Lower leg skin (tissue), 4 donors: ENCODE measurements at places on chromosomes 6 and 20.

- DNase-seq, result no peak
Measured at GRCh38 chr20:22586645-22587310, 2.4 kb upstream of the FOXA2 start.

DNA sequence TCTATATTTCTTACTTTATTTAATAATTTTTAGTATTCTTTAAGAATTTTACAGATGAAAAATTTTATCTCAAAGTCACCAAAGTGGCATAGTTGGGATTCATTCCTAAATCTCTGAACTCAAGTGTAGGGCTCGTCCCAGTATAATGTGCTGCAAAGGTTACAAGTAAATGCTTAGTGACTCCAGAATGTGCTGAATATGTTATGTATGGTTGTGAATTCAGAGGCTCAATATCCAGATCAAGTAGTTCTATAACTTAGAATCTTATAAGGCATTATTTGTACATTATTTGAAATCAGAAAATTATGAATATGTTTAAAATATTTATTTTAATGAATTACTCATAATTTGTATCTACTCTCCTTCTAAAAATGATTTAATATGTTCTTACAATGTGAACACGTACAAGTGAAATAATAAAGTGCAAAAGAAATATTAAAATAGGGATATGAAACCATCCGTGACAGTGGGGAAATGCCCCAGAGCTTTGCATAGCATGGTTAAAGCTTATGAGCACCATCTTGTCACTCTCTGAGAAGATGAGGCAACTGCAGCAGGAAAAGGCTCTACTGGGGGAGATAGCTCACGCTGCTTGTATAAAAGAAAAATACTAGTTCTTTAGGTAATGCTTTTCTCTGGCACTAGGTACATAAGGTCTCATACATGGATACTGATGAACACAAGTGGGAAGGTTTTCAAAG, 259.0 kb downstream of the FOXC1 start:
- no peak for DNase-seq

DNA sequence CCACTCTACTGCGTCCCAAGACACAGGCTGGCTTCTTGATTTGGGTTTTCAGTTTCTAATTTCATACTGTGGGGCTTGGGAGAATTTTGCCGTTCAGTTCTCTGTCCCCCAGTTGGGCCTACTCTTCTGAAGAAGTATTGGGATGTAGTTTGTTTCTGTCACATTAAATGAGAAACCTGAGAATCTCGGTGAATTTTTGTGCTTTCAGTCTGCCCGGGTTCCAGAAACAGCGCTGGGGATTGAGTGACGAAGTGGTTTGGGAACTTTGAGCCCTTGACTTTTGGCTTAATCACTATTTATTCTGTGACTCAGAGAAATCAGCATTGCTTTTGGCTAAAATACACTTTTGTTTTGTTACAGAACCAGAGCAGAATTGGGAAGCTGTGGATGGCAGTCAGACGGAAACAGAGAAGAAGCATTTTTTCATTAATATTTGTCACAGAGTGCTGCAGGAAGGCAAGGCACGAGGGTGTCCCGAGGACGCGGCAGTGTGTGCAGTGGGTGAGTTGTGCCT, 74.0 kb downstream of the IGF2R start:
- DNase-seq, result no peak

DNA sequence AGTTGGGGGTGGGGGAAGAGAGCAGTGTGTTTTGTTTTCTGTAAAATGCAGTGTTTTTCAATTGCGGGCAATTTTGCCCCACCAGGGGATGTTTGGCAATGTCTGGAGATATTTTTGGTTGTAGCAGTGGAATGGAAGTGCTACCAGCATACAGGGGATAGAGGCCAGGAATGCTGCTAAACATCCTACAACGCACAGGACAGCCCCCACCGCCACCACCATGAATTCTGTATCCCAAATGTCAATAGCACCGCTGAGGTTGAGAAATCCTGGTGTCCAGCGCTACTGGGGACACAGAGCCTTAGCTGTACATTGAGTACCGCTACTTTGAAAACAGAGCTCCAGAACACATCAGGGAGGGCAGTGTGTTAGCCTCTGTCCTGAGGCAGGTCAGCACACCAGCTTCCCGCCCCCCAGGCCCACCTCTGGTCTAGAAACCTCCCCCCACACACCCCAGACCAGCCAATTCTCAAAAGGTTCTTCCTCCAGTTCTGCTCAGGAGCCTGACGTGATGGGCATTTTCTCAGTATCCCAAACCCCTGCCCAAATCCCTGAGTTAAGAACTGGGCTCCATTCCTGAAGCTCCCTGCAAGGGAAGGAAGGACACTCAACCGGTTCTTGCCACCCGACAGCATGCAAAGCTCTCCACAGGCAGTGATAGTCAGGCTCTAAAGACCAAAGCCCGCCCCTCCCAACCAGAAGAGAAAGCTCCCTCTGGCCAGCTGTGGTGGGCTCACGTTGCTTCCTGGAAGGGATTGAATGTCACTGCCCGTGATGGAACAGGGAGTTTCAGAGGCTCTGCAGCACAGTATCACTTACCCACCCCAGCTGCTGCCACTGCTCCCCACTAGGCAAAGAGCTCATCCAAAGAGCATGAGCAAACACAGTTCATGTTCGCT, 321.5 kb upstream of the JARID2 start:
- no peak for DNase-seq

DNA sequence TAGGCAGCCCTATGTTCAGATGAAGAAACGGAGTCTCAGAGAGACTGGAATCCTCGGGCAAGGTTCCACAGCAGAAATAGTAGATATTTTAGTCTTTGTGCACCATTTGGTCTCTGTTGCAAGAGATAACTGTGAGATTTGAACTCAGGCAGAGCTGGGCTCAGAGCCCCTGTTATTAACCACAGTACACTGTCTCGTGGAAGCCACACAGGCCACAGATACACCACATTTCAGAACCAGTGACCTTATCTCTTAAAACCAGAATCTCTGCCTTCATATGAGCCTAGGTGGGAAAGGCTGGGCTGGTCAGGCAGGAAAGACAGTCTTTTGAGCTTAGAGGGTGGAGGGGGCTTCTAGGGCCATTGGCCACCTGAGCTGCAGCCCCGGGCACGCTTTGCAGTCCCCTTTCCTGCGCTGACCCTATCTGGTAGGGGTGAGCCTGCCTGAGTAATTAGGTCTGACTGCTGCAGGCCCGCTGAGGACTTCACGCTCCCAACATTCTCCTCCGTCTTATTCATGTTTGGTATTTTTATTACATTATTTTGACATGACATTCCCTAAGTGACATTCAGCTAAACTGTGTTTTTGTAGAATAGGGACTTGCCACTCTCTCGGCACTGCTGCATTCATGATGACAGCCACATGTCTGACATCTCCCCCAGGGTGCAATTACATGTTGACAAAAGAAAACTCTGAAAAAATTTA, 71.1 kb downstream of the KCNB1 start:
- DNase-seq, result no peak

DNA sequence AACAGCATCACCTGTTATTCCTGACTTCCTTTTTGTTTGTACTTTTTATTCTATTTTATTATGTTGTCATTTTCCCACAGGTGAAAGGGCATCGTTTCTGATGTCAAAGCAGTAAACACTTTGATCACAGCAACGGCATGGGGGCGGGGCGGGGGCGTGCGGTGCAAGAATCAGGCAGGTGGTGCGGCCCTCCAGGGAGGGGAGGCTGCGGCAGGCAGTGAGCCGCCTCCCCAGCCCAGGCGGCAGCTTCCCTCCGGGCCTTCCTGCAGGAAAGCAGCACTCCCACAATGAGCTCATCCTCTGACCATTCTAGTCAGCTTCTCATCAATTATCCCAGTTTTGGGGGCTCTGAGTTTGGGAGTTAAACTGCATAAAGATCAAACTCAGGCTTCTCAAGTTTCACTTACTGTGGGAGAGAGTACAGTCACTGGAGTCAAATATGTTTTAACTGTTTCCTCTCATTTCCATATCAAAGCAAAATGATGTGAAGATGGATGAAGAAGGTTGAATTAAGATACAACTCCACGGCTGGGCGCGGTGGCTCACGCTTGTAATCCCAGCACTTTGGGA, 608.4 kb upstream of the AGPAT4 start:
- DNase-seq, result no peak

- DNase-seq, result no peak
Measured at GRCh38 chr6:9481292-9482029, 933.4 kb downstream of the TFAP2A start.

DNA sequence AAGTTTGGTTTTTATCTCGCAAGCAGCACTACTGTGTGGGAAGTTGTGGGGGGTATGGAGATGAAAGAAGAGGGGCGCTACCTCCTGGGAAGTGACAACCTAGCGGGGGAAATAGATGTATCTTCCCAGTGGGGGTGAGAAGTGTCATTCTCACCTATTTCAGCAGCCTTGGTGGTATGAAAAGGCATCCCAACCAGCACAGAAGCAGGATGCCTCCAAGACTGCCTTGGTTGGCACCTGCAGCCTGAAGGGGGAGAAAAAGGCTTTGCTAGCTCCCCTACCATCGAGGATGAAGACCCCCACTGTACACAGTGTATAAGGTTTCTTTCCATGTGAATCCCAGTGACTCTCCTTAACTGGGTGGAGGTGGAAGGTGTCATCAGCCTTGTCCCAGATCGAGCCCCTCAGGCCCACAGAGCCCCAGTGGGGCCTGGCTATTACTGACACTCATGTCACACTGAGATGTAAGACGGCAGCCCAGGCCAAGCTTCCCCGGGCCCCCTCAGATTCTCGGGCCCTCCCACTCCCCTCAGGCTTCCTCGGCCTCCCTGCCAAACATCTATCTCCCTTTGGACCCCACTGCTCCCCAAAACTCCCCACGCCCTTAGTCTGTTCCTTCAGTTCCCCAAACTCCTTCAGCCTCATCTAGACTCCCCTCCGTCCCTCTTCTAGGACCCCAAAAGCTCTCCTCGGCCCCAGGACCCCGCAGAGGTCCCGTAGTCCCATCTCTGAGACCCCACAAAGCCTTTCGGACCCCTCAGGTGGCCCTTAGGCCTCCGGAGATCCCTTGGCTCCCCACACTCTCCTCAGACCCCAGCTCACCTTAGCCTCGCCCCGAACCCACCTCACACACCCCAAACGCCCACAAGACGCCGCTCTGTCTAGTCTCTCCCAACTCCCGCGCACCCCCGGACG, 688 bp downstream of the COMMD7 start:
- no peak for DNase-seq

GRCh38 chr6:116467096-116467495, 5.9 kb downstream of the CALHM6 start:
- no peak for DNase-seq

GRCh38 chr20:61317966-61318530, 66.0 kb downstream of the CDH4 start:
- no peak for DNase-seq

DNA sequence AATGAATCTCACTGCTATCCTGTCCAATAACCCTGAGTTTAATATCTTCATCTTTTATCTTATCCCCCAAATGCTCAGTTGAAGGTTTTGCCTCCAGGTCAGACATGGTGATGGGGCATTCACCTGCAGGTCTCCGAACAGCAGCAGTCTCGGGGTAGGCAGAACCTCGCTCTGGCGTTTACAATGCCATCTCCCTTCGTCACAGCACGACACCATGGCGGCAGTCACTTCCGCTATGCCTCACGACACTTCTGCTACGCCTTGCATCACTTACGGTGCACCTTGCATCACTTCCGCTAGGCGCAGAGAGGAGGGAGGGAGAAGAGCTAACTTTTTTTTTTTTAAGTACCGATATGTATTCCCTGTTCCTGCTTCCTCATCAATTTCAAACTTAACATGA, 194.9 kb downstream of the BCAS1 start:
- peak; percentile 67 for DNase-seq

DNA sequence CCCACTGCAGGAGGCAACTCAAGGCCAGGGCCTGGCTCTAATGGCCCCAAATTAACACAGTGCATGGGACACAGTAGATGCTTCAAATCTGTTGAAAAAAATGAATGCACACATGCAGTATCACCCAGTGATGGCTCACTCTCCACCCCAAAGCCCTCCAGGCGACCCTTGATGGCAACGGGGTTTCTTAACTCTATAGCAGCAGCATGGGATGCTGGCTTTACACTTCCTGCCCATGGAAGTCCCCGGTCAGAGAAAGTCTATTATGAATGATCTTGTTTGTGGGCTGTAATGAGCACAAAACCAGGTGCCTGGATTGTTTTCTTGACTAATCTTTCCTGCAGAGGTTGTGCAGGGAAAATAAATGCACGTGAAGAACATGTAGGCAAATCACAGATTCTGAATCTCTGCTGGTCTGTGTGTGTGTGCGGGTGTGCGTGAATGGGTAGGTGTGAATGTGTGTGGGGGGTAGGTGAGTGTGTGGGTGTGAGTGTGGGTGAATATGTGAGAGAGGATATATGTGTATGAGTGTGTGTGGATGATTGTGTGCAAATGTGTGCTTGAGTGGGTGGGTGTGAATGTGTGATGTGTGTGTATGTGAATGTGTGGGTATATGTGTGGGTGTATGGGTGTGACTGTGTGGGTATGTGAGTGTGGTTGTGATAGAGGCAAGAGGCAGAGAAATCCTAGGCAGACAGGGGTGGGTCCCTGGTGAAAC, 60.1 kb upstream of the MLN start:
- DNase-seq, result no peak

DNA sequence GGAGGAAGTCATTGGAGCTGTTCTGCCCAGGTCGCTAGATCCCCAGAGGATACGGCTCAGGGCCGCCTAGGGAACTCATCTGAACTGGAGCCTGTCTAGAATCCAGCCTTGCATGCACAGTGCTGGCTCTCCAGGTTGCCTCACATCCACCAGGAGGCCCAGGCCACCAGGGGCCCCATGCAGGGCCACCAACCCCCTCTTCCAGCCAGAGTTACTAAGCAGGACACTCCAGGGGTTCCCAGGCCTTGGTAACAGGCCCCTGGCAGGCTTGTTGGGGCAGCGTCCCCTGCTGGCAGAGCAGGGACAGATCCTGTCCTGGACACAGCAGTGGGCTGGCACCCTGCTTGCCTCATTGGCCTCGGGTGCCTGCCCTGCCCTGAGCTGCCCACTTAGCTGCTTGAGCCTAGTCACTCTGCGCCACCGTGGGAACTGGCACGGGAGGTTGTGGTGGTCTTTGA, 35.3 kb downstream of the EFCAB8 start:
- DNase-seq, result no peak

GRCh38 chr6:4565301-4566250, 210.6 kb upstream of the CDYL start:
- no peak for DNase-seq
